ENCODE measurements at places on chromosomes 1 and 21.

DNA sequence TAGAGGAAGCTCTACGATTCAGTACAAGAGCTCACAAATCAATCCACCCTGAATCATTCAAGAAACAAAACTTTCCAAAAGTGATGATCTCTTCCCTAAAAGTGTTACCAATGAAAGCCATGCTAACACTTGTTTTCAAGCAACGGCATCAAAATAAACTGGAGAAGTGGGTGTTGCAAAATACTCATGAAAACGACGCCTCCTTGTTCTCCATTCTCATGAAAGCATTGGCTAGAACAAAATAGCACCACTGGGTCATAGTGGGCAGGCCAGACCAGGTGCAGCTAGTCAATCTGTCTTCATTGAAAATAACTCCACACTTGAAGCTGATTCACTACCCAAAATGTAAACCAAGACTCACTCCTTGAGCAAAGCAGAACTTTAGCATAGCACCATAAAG, 4.3 kb downstream of the TIAM1 start:
- no peak for DNase-seq

DNA sequence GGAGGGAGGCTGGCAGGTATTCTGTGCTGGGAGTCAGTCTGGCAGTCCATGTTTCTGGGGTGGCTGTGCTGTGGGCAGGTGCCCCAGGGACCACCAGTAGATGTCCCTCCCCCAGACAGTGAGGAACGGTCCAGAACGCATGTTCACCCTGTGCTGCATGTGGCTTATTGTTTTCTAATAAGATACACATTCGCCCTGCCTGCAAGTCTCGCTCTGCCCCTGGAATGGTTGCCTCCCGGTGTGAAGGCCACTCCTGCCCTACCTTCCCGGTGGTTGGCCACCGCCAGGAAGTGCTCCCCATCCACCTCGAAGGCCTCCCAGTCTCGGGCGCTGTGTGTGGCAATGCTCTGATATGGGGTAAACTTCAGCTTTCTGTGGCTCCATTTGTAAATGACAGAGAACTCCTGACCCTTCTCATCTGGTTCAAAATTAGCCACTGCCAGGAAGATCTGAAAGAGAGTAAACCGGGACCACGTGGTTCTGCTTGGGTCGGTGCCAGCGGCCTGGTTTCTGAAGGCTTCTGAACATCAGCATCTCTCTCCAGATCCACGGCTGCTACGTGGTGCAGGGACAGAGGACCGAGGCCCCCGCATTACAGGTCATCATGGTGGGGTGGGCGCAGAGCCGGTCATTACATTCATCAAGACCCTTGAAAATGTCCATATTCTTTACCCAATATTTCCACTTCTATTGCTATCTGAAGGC, 14.5 kb downstream of the KRTAP10-1 start:
- no peak for DNase-seq

DNA sequence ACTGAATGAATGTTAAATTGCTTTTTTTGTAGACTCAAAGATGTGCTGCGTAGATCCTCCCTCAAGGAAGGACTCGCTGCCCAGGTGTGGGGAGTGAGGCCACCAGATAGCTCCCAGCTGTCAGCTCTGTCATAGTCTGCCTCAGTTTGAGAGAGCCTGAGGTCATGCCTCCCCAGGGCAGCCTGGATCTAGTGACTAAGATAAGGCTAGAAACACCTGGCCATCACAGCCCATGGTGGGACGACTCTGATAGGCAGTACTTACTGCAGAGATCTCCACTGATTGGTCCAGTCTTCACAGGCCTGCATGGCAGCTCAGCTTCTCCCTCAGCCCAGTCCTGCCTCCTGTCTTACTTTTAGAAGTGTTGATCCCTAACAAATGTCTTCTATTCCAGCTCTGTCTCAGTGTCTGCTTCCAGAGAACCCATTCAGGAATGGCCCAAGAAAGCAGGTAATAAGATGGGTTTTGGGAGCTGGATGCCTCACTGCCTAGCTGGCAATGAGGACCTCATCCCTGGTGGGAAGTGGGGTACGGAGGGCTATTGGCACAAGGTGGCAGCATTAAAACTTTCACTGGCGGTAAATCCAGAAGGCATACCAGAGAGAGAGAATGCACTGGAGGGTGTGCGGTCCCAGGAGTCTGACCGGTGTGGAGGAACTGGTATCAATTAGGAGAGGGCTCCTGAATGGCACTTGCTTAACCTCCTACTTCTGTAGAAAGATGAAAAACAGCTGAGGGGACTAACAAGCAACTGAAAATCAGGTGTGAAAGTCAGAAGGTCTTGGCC, 55.3 kb upstream of the GPR37L1 start:
- DNase-seq, result no peak

- no peak for DNase-seq
These were observed 20.8 kb downstream of the CLDN14 start for GRCh38 chr21:36459098-36459497.

DNA sequence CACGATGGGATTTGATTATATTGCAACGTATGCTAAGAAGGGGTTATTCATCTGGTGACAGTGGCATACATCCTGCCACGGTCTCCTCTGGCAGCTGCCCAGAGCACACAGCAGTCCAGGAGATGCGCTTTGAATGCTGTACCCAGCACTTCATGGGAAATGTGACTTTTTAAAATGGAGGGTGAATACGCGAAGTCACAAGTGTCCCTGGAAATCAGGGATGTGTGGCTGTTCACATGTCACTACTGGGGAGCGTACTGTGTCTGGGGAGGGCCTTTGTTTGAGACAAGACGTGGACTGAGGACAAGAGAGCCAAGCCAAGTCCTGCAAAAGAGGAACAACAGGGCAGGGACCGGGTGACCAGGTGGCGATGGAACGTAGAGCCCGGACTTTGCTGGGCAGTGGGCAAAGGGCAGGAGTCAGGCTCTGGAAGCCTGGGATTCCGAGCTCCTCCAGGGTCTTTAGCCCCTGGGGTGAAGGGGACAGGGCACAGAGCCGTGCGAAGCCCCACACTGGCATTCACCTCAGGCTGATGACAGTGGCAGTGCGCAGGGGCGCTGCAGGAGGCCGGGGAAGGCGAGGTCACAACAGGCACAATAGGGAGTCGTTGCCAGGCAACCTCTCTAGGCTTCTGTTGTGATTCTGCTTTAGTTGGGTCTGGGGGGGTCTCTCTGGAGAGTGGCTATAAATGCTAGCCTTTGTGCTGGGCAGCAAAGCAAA, 11.4 kb upstream of the ZBTB21 start:
- DNase-seq, result peak; percentile 41

GRCh38 chr1:206608108-206608698, 4.1 kb downstream of the EIF2D start:
- peak; percentile 17 for DNase-seq

DNA sequence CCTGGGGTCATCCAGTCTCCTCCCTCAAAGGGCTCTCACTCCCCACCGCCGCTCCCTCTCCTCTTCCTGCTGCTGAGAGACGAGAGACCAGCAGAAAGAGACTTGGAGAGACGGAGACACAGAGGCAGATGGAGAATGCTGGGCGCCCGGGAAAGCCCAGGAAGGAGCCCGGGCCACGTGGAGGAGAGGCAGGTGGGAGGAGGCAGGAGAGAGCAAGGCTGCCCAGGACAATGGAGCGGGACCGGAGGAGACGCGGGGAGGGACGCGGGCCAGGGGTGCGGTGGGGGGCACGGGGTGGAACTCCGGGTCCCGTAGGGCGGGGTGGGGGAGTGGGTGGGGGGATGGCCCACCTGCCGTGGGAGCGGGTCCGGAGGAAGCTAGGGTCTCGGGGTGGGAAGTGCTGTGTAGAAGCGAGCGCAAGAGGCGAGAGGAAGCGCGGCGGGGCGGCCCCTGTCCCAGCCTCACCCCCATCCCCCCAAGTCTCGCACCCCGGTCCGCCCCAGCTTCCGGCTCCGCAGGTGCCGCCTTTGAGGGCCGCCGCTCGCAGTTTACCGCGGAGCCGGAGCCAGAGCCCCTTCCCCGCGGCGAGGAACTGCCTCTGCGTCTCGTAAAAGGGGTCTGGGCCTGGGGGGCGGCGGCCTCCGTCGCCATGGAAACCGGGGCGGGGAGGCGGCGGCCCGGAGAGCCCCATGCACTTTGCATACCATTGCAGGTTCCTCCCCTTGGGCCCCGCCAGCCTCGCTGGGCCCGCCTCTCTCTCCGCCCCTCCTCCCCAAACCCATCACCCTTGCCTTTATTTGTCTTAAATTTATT, 11.7 kb upstream of the EPHA2 start:
- no peak for DNase-seq

GRCh38 chr1:168960595-168960994, 145.9 kb upstream of the ATP1B1 start:
- no peak for DNase-seq

GRCh38 chr1:205794011-205794730, 18.8 kb downstream of the SLC41A1 start:
- DNase-seq, result no peak

- peak; percentile 27 for DNase-seq
These were observed 89.7 kb downstream of the GTF2B start for GRCh38 chr1:88801575-88802208.

DNA sequence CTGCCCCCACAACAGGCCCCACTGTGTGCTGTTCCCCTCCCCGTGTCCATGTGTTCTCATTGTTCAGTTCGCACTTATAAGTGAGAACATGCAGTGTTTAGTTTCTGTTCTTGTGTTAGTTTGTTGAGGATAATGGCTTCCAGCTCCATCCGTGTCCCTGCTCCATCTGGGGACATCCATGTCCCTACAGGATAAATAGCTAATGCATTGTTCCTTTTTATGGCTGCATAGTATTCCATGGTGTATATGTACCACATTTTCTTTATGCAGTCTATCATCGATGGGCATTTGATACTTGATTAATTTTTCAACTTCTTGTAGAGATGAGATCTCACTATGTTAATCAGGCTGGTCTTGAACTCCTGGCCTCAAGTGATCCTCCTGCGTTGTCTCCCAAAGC, 44.4 kb upstream of the RUNX1 start:
- no peak for DNase-seq

GRCh38 chr21:38712664-38713063, 93.1 kb upstream of the ETS2 start:
- DNase-seq, result no peak

DNA sequence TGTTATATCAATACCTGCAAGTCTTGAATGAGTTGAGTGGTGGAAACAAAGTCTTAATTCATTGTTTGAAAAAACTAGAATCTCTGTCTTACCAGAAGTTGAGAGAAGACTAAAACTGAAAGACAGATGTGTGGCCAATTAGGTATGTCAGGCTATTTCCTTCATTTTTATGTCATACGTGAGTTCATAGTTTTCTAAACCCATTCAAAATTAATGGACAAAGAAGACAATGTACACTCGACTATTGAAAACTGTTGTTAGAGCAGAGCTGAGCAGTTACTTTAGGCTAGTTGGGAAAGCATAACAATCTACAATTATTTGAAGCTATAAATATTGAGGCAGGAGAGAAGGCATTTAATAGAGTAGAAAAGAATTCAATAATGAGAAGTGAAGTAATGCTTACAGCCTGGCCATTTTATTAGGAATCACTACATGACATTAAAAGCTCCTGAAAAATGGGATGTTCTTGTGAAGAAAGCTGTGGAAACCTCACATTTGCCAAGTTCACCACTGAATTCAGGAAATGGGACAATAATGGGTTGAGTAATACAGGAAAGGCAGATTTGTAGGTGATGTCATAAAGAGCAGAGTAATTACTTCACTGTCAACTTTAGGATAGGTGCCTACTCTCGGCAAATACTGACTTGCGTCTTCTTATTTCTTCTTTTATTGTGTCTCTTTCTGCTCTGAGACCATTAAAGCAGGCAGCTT, 204.4 kb downstream of the PLA2G4A start:
- DNase-seq, result no peak

- DNase-seq, result peak; percentile 65
These were observed 79.3 kb upstream of the ATF3 start for GRCh38 chr1:212529211-212529741.

- peak; percentile 24 for DNase-seq
These were observed at the start of gene SH2D2A for GRCh38 chr1:156816561-156817328. Gene SH2D2A (minus strand): TSS chr1:156816848. CDS start chr1:156816708, 140 bp downstream.

- no peak for DNase-seq
These were observed 13.5 kb downstream of the MOV10 start for GRCh38 chr1:112687785-112688496.

- DNase-seq, result no peak
These were observed 29.4 kb downstream of the PALMD start for GRCh38 chr1:99675292-99675691.

GRCh38 chr1:93419344-93419743, 28.6 kb upstream of the FNBP1L start:
- DNase-seq, result no peak

GRCh38 chr1:204041803-204042505, 31.0 kb upstream of the SOX13 start:
- DNase-seq, result peak; percentile 18

GRCh38 chr1:35899941-35900340, 16.9 kb downstream of the AGO1 start:
- DNase-seq, result no peak

DNA sequence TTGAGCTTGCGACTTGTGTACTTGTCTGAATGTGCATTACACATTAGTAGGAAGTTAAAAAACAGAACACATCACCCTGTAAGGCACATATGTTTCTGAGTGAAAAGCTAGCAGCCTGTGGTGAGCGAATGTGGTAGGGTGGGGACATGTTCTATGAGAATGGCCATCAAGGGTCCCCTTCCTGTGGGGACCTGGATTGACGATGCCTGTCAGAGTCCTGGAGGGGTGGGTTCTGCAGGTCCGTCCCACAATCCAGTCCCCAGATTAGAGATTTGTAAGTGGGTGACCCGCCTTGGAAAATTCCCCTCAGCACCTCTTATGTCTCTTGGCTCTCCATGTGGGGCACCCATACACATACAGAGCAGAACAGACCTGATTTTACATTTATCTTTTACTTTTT, 40.0 kb downstream of the MTARC1 start:
- DNase-seq, result no peak

GRCh38 chr21:14120091-14120734, 90.5 kb downstream of the LIPI start:
- DNase-seq, result peak; percentile 4

- no peak for DNase-seq
These were observed 11.0 kb upstream of the CTRC start for GRCh38 chr1:15427280-15427666.

DNA sequence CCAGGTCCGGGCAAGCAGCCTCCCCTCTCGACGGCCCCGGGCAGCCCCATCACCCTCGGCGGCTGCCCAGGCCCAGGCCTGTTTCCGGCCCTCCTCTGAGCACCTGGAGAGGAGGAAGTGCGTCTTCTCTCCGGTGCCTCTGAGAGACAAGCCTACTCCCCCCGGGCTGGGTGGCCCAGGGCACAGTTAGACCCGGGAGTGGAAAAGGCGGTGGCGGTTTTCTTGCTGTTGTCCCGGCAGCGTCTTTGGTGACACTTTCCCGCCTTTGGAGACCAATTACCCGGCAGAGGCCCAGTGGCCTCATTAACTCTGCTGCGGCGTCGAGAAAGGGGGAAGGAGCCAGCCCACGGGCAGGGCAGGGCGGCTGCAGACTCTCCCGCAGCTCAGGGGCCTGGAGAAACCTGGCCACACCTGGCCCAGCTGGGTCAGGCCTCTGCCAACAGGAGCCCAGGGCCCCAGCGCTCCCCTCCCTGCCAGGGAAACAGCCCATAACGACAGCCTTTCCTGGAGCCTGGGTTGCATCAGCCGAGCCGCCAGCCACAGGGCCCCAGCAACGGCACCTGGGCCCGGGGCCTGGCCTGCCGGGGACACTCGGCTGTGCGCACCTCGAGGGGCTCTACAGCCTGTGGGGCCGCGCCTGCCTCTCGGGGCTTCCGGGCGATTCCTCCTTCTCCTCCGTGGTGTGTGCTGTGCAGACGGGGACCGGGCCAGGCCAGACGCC, 28.4 kb upstream of the C1orf159 start:
- no peak for DNase-seq
